ENCODE measurements at places on chromosomes 2 and 18.

GRCh38 chr2:65331336-65332025 lies 100.9 kb downstream of the SPRED2 start:
- no peak for DNase-seq

GRCh38 chr18:47729356-47729755 lies 201.1 kb downstream of the SMAD2 start:
- no peak for DNase-seq

- DNase-seq, result no peak
Observed at GRCh38 chr18:42929181-42929580, 186.3 kb downstream of the RIT2 start.

GRCh38 chr2:223815186-223815883 lies 22.0 kb downstream of the AP1S3 start:
- no peak for DNase-seq

DNA sequence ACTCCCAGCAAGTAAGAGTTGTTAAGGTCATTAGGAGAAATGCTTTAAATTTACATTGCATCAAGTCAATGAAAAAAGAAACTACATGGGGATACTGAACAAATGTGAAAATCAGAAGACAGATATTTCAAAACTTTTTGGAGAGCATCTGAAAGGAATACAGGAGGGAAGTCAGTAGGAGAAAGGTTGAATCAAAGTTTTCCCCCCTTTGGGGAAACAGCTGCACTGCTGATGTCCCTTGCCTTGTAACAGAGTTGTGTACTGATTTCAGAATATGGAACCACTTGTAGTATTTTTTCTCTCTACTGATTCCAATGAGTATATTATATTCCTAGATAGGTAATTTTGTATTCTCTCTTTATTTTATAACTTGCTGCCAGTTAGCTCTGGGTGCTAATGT lies 592.5 kb upstream of the ZEB2 start:
- DNase-seq, result no peak

- no peak for DNase-seq
Observed at GRCh38 chr2:189570570-189571031, 10.0 kb downstream of the SLC40A1 start.

DNA sequence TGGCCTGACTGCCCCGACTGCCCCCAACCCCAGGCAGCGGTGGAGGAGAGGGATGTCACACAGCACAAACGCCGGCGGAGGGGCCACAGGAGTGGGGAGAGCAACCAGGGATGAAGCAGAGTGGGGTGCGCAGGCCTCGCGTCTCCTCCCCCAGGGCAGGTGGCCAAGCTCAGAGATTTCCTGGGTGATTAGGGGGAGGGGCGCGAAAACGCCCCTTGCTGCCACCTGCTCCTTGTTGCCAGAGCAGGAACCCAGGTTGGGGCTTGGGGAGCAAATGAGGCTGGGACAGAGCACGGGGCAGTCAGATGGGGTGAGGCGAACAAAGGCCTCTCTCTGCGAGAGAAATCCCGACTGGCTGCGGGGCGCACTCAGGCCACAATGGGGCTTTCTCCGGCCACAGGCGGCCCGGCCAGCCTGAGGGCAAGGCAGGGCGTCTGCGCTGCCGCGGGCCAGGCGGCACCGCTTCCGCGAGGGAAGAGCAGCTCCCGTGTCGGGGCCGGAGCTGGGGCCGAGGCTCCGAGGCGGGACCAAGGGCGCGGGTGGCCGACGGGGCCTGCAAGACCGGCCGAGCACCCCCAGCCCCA lies 11.5 kb downstream of the TEX44 start:
- no peak for DNase-seq

GRCh38 chr18:70116949-70117348 lies 88.5 kb downstream of the RTTN start:
- DNase-seq, result no peak

- no peak for DNase-seq
Observed at GRCh38 chr2:20491739-20492531, 45.1 kb downstream of the RHOB start.

GRCh38 chr2:215019085-215019484 lies 119.3 kb downstream of the ABCA12 start:
- DNase-seq, result no peak

DNA sequence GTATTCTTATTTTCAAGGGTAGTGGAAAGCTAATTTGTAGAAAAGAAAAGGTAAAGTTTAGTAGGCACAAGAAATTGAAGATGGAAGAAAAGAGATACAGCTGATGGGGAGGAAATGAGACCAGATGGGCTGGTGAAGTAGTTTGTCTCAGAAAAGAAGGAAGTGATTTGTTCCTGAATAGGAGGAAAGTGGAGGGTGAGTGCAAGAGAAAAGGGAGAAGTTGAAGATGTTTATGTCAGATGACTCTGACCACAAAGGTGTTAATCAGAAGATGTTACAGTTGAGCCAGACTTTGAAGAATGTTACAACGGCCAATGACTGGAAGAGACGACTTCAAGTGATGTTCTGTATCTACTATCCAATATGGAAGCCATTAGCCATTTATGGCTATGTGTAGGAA lies 21.2 kb downstream of the ZSCAN30 start:
- DNase-seq, result no peak

DNA sequence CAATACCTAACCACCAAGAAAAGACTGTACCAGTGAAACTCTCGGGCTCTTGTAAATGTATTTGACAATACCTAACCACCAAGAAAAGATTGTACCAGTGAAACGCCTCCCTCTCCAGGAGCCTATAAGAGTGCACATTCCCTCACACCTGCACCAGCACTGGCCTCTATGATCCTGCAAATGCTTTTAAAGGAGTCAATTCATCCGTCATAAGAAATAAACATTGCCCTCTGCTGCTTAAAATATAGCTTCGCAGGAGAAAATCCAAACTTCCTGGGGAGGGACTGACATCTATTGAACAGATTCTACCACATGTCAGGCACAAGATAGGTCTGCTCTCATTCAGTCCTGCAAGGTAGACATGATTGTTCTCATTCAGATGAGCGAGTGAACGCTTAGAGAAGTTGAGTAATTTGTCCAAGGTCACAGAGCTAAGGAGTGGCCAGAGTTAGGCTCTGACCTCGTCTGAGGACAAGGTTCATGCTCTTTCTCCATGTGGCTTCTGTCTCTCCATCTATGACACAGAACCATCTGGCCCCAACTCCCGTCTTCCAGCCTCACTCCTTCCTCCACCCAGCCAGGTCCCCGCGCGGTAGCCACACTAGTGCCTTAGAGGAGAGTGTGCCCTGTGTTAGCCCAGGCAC lies 38.7 kb downstream of the MCFD2 start:
- DNase-seq, result no peak

DNA sequence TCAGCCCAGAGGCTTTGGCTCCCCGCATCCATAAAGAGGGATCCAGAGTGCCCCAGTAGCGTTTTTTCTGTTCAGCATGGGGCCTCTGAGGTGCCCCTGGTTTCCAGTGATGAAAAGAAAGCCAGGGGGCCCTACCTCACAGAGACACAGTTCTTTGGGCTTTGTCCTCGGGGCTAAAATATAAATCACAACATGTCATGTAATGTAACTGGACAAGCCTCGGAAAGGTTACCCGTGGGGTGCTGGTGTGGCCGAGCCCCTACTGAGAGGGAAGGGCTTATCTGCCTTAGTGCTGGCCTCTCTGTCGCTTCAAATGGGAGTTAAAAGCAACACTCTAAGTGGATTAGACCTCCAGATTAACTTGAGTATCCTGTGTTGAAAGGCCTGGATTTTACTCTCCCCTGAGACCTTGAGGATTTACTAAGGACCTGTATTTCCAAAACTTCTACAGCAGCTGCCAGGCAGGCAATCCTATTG lies 251.6 kb upstream of the APCDD1 start:
- DNase-seq, result no peak

- DNase-seq, result no peak
Observed at GRCh38 chr2:1702186-1702565, 42.1 kb downstream of the PXDN start.

DNA sequence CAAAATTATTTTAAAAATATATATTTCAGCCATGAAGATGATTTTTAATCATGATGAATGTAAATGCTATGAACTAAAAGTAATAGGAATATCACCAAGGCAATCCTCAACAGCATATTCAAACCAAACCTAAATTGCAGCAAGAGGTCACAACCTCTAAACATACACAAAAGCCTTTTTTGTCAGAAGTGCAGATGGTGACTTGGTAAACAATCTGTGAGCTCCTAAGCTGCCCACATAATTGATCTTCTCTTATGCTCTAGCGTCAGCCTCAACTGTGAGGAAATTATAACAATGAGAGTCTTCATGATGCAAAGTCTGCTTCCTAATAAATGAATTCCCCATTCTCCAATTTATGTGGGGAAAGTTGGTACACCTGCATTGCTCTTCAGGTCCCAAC lies 113.2 kb downstream of the TSN start:
- DNase-seq, result no peak

DNA sequence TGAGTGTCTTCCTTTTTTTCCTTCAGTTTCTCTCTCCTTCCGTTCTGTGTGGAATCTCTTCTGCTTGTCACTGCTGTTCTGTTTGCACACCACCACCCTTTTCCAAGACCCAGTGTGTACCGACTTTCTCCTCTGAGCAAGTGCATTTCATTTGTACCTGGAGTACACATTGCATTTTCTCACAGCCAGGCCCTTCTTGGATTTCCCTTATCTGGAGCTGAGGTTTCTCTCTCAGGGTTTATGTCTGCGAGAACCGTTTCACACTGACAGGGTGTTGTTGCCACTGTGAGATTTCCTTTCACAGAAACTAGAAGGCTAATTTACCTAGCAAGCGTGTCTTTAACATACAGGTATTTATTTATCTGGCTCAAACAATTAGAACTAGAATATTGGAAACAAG lies 26.2 kb downstream of the NCOA1 start:
- no peak for DNase-seq

DNA sequence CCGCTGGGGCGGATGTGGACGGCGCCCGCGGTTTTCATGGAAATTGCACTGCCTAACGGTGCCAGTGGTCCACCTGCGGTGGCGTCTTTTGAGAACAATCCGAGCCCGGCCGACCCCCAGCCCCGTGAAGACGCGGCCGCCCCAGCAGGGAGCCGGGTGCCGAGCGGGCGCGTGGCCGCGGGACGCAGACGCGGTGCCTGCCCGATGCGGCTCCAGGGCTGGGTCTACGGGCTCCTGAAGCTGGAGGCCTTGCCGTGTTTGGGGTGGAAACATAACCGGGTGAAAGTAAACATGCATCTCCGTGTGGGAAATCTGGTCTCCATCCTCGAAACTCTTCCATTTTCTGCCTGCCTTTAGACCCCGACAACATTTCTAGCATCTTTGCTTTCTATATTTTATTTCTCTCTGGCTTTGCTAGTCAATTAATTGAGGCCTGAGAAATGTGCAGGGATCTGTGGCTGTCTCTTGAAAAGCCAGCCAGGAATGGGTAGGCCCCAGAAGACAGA lies 572 bp downstream of the INPP4A start:
- no peak for DNase-seq

DNA sequence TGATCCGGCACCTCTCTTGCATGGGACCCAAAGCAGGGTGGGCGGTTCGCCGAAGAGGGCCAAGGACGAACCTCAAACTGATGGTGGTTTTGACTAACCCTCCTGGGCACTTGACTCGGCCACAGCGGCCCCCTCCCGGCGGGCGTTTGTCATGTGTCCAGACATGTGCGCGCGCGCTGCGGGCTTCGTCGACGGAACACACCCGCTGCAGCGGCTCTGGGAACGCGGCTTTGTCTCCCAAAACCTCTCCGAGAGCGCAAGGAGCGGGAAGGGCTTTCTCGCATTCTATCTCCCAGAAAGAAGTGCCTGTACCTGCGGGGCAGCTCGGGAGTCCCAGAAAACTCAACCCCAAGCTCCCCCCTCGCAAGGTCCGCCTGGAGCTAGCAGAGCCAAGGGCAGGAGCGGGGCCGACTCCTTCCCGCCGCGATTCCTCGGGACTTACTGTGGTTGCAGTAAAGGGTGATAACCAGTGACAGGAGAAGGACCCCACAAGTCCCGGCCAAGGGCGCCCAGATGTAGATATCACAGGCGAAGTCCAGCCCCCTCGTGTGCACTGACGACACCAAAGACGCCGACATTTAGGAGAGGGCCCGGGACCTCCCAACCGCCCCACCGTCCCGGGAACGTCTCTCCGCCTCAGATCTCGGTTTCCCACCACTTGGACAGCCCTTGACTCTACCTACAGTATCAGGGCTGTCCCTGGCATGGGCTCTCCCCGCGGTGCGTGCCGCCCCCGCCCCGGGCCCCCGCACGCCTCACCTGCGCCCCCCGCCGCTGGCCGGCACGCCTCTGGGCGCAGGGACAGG lies 1.6 kb downstream of the CD8A start:
- DNase-seq, result no peak

DNA sequence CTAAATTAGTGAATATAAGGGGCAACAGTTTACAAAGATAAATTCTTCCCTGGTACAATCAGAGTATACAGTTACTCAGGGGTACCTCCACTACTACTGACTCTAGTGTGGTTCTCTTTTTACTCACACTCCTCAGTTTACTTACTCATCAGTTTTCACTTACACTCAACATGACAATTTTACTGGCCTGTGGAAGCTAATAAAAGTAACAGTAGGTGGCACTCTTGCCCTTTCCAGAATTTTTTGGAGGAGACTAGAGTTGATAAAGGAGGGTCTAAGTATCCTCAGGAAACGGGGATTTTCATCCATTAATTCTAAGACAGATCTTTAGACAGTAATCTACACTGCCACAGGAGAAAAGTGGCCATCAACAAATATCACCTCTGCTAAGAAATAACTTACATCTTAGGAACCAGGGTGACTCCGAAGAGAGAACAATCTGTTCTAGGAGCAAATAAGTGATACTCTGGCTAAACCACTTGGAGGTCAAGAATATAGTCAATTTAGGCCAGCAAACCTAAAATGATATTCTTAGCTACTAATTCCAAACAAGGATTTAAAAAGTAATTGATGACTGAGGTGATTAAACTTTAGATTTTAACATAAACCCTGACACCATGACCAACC lies 61.3 kb downstream of the ATL2 start:
- no peak for DNase-seq

DNA sequence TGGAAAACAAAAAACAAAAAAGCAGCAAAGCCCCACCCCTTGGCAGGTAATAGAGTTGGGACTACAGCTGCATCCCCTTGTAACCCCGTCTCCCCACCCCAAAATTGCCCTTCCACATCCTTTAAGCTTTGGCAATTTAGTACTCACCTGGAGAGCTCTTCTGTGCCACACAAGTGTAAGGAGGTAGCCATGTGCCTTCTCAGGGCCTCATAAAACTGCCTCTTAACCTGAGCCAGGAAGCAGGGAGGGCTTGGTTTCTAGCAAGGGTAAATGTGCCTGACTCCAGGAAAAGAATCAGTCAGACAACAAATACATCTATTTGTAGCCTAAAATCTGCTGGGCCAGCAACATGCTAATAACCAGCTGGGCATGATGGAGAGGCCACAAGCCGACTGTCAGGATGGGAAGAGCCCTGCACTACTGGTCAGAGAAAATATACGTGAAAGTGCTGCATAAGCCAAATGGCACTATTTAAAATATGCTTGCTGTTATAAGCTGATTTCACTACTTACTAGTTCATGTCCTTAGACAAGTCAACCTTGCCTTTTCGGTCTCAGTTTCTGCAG lies 46.3 kb downstream of the NOP58 start:
- DNase-seq, result no peak

- no peak for DNase-seq
Observed at GRCh38 chr18:58263055-58263957, 219.3 kb downstream of the NEDD4L start.

- no peak for DNase-seq
Observed at GRCh38 chr2:166539340-166540162, 45.5 kb upstream of the SCN7A start.

GRCh38 chr2:239008004-239008403 lies 160.1 kb downstream of the TWIST2 start:
- DNase-seq, result no peak

Data from activated naive CD4-positive, alpha-beta T cell (primary cell).